Activated CD4-positive, CD25-positive, alpha-beta regulatory T cell treated with anti-CD3 and anti-CD28 coated beads, Interleukin-2, amount 50 U/mL, for 24 hours (primary cell): ENCODE measurements at places on chromosomes 4 and X.

- no peak for ATAC-seq
These were observed 20.8 kb upstream of the PRPS2 start for GRCh38 chrX:12770440-12770839.

- ATAC-seq: no peak
These were observed 313.6 kb upstream of the DDX53 start for GRCh38 chrX:22686138-22686541.

DNA sequence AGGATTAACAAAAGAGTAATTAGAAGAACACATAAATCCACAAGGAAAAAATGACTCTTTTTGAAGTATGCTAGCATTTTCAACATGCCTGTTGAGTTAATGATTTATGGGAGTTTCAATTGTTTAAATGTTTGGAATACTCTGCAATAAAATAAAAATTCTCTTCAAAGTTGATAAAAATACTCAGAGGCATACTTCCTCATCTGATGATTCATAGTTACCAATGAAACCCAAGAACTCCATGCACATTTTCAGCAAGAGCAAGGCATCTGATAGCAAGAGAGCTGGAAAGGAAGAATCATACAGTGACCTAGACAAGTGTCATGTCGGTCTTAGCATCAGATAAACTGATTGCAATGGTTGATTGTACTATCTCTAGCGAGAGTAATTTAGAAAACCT, 443.7 kb upstream of the ATOH1 start:
- ATAC-seq: no peak

GRCh38 chrX:41933546-41933945, 10.2 kb upstream of the CASK start:
- ATAC-seq: peak; percentile 80

DNA sequence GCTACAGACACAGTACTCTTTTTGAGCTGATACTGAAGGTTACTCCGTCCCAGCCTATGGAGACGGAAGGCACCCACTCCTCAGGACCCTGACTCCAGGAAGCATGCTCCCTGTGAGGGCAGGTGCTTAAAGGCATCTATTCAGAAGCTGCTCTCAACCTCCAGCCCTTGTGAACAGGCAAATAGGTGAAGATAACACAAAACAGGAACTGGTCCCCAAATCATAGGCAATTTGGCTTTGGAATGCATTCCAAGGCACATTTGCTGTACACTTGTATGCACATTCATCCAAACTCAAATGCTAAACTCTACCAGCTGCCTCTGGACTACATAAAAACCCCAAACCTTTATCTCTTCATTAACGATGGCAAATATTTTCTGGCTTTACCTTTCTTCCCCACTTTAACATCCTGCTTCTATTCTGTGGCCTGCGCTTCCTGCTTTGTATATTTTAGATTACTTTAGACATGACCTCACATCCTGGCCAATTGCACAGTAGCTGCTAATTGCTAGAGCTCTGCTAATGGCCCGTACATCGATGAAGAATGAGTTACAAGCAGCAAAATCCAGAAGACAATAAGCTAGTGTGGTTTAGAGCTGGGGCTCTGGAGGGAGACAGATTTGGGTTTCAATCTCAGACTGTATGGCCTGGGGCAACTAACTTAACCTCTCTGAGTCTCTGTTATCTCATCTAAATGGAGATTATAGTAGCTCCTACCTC, 3.2 kb downstream of the SEL1L3 start:
- ATAC-seq: peak; percentile 24

DNA sequence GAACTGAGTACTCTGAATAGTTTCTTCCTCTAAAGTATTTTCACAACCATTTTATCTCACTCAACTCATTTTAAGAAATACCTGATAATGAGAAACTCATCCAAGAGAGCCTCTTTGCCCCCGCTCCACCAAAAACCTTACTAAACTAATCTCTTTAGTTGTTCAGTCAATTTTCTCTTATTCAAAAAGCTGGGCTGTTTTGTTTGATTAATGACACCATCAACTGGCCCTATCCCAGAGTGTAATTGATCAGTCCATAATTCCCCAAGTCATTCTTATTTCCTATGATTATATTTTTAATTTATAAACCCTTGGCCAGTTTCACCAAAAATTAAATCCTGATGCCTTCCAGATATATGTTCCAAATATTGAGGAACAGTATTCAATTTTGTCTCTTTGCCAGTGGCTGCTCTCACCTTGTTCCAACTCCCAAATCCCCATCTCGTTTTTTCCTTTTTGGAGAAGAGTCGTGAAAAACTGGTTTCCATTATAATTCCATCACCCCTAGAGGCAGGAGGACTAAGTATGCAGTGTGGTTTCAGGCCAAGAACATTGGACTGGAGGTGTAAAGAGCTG, 10.4 kb downstream of the LIMCH1 start:
- ATAC-seq: no peak

DNA sequence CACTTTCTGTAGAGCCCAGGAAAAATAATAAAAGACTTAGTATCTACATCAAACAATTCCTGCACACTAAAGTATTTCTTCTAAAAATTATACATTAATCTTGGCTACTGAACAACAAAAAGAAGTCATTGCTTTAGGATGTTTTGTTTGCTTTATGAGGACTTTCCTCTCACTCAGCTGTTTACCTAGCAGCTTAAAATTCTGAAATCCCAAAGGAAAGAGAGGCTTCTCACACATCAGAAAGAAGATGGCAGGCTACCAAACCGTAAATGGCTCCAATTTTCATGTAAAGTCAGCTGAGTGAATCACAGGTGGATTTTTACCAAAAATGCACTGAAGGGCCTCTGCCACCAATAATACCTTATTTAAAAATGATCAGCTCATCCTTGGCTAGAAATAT, 9.0 kb upstream of the TRPC3 start:
- no peak for ATAC-seq

DNA sequence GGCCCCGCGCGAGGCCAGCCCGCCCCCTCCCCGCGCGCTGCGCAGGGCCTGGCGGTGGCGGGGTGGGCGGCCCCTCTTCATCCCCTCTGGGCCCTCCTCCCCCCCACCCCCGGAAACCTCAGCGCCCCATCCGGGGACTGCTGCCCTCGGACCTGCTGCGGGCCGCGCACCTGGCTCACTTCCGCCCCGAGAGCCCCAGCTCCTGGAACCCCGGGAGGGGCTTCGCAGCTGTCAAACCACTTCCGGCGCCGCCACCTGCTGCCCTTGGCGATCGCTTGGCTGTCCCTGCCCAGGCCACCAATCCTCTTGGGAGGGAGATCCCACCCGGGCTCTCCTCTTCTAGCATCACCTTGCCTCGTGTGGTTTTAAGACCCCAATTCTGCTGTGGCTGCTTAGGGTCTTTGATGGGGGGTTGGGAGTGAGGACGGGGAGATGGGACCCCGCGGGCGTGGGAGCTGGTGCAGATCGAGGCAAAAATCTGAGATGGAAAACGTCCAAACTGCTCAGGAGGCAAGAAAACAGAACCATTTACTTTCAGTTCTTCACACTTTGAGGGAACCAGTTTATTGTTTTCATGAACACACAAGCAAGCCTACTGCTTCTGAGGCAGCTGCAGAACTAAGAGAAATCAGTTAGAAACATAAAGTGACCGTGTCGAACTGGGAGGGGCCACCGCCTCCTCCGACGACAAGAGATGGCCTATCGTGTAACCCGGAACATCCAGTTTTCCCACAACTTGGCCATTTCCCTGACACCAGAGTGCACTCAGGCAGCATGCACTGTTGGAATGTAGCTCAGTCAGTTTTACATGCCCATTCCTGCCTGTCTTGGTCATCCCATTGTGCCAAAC, 754 bp downstream of the MTMR1 start:
- peak; percentile 33 for ATAC-seq

DNA sequence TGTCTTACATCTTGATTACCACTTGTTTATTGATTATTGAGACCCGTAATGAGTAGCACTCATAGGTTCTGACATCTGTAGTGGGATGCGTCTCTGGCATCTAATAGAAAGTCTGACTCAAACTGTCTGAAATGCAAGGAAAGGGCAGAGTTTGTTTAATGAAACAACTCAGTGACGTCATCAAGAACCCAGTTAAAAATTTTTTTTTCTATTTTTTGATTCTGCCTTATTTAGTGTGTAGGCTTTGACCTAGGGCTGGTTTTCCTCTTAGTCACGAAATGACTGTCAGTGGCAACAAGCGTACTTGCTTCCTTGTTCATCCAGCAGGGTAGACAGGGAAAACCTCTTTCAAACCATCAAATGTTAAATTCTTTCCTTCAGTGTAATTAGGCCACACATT, 3.1 kb upstream of the CDKL5 start:
- no peak for ATAC-seq

- no peak for ATAC-seq
These were observed 79.4 kb downstream of the ABLIM2 start for GRCh38 chr4:8079031-8079885.

DNA sequence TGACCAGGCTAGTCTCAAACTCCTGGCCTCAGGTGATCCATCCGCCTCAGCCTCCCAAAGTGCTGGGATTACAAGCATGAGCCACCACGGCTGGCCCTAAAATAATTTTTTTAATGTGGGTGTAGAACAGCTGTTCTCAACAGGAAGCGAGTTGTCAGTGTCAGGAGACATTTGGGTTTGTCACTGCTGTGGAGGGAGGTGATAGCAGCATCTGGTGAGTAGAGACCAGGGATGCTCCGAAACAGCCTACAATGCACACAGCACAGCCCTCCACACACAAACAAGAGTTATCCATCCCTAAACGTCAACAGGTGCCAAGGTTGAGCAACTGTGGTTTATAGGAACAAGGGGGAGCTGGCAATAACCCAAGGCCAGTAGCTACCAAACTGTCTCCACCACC, 243.4 kb upstream of the STS start:
- no peak for ATAC-seq

- no peak for ATAC-seq
These were observed 81.4 kb downstream of the RBM47 start for GRCh38 chr4:40548256-40548655.

- ATAC-seq: no peak
These were observed 355.2 kb downstream of the DCAF12L2 start for GRCh38 chrX:125810856-125811255.

DNA sequence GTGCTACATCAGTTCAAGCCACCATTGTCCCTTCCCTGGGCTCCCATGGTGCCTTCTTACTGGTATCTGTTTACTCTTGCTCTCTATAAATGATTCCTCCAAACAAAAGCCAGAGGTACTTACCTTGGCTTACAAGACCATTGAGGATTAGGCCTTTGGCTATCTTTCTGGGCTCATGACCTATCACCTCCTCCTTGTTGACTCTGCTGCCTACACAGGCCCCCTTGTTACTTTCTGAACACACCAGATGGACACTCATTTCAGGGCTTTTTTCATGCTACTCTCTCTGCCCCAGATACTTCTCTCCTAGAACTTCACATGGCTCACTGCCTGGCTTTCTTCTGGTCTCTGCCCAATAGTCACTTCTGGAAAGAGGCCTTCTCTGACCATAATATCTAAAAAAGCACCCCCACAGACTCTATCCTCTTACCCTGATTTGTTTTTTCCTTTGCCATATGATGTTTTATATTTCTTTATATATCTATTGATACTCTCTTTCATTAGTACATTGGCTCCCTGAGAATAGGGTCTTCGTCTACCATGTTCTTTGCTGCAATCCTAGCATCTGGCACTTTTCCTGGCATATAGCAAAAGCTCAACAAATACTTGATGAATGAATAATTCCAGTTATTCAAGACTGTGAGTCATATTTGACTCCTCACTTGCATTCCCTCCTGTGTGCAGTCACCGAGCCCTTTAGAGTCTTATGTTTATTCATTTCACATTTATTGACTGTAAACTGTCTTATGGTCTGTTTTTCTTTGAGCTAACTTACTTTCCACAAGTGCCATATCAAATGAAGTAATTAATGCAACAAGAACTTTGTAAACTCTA, 27.1 kb upstream of the TAPT1 start:
- ATAC-seq: no peak

DNA sequence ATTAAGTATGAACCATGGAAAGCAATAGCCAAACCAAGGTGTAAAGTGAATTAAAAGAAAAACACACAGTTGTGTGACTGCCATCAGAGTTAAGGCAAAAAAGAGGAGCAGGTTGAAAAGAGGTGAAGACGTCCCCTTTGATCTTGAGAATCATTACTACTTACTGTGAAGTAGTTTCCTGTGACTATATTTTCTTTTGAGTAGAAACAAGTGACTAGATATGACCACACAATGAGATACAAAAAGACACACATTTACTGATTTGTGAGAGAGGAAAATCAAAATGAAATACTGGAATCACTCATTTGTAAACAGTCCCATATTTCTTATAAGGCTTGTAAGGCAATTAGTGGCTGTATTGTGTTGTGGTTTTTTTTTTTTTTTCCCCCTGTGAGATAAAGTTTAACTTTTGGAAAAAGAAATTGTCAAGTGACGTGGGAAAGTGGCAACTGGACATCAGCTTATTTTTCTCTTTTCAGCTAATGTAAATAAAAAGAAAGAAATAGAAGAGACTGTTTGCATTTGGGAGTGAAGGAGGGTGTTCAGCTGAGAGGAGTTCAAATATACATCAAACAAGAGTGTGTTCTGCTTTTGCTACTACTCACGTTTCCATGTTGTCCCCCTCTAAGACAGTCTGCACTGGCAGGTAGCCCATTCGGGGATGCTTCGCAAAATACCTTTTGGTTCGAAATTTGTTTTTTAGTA, 106.4 kb upstream of the FTHL17 start:
- no peak for ATAC-seq

DNA sequence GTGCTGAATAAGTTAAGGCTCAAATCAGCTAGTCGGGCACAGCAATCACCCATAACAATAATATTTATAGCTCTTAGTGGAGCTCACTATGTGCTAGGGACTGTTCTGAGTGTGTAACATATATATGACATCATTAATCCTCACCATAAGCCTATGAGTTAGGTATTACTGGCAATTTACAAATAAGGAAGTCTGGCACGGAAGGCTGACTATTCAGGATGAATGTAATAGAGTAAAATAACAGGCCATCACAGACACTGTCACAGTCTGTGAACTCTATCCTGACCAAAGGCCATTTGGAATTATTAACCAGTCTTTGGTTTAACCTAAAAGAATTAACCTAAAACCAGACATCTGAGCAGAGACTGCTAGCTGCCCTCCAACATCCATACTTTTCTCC, 119.3 kb downstream of the C4orf51 start:
- no peak for ATAC-seq

DNA sequence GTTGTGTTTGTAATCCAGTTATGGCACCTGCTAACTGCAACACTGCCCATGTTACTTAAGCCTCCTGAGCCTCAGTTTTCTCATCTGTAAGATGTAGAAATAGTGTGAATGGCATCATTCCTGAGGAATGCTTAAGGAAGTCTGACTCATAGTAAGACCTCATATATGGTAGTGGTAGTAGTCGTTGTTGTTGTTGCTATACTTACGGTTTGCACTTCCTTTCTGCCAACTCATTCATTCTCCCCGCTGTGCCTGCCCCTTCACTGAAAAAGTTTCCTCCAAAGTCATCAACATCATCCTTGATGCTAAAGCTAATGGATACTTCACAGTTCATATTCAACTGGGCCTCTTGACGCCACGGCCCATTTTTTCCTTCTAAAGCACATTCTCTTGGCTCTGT, 54.2 kb upstream of the SPANXN3 start:
- ATAC-seq: no peak

GRCh38 chr4:149980121-149980682, 98.0 kb upstream of the DCLK2 start:
- peak; percentile 10 for ATAC-seq

GRCh38 chr4:15427701-15428100, at the start of gene C1QTNF7:
Gene C1QTNF7, plus strand, starts transcription at chr4:15428033. Its CDS starts 7,711 bp downstream, at chr4:15435744.
- no peak for ATAC-seq
